Mammary epithelial cell (primary cell): ENCODE measurements at places on chromosomes 5 and 9. TPM values are rescaled to one million over a fixed set of nuclear protein-coding genes. Genes with fewer than 3 reads are reported as not detected.

The SPATA31C1 gene
- polyA plus RNA-seq = not detected

The PCDHAC2 gene
- 5.4 TPM for polyA plus RNA-seq

The FGF1 gene
- polyA plus RNA-seq = 5.0 TPM

The PRDM9 gene
- not detected for polyA plus RNA-seq

The SAXO1 gene
- not detected for polyA plus RNA-seq

The MARCOL gene
- polyA plus RNA-seq = not detected

The RASGEF1C gene
- not detected for polyA plus RNA-seq

The POU5F2 gene
- polyA plus RNA-seq = not detected

The IFNA21 gene
- polyA plus RNA-seq = not detected

The ZNF483 gene
- 0.58 TPM for polyA plus RNA-seq

The S1PR3 gene
- polyA plus RNA-seq = 7.6 TPM

The FBXL7 gene
- polyA plus RNA-seq = 0.01 TPM

The EPB41L4B gene
- polyA plus RNA-seq = 3.3 TPM

The GAPT gene
- not detected for polyA plus RNA-seq

The INSL4 gene
- polyA plus RNA-seq = not detected

The THOC3 gene
- polyA plus RNA-seq = 152 TPM

- DNase-seq = no peak
Observed at GRCh38 chr5:142491679-142492078, 166.9 kb upstream of the SPRY4 start.

DNA sequence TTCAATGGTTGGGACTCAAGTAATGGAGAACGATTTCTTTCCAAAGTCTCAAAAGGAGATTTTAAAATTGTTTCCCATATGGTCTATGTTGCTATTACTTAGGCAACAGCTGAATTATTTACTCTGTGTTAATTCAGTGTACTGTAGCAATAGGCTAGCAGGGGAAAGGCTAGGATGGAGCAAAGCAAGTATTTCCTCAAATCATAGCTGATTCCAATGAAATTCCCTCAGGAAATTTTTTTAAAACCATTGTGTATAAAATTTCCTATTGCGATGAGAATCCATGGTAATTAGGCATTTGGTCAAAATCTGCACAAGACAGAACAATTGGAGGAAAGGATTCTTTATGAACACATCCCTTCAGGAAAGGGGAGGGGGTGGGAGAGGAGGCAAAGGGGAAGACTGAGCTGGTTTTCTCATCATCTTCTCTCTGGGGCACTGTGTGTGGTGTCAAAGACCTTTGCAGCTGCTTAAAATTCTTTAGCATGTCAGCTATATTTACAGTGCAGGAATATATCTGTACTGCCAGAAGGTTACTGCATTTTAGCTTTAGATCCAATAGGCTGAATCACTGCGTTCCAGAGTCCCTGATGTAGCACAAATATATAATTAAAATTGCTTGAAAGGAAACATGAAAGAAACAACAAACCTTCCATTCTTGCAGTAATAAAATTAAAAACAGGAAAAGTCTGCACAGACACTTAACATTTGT lies 95.3 kb downstream of the ZNF608 start:
- DNase-seq = no peak

- DNase-seq = peak; percentile 94
Observed at GRCh38 chr9:109816490-109816889, 36.5 kb downstream of the PALM2AKAP2 start.

GRCh38 chr5:112253478-112254250 lies 165.4 kb downstream of the EPB41L4A start:
- no peak for DNase-seq

DNA sequence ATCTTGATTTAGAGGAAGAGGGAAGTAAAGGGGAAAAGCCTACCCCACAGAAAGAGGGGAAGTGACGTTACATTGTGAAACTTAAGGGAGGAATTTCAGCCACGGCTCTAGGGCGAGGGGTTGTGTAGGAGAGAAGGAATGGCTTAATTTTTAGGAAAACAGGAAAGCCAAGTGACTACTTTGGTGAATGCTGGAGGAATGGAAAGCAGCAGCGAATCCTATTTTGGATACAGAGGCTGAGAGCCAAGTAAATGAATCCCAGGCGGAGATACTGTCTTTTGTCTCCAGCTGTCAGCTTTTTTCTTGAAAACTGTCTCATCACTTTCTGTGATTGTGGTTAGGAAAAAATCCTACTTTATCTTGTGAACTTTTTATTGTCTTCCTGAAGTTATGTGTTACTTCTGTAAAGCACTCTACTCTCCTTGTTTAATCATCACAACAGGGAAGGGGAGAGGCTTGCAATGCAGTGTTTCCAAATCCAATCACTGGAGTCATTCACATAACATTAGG lies 188.4 kb downstream of the TSSK1B start:
- no peak for DNase-seq

DNA sequence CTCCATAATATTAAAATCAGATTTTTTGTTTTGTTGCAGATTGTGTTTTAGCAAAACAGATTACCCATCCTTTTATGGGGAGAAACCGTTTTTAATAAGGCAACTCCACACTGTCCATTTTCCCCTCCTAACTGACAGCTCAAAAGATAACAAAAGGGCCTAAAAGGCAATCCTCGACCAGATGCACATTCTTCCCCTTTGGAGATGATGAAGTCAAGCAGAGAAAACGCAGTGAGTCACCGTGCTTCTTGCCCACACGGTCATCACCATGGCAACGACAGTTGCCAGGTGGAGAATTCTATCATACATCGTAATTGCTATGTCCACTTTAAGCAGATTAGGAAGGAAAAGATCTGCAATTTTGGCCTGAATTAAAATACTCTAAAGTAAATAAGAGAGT lies 96.4 kb downstream of the DIRAS2 start:
- DNase-seq = peak; percentile 78

- DNase-seq = no peak
Observed at GRCh38 chr9:15553528-15553898, 670 bp downstream of the CCDC171 start.

DNA sequence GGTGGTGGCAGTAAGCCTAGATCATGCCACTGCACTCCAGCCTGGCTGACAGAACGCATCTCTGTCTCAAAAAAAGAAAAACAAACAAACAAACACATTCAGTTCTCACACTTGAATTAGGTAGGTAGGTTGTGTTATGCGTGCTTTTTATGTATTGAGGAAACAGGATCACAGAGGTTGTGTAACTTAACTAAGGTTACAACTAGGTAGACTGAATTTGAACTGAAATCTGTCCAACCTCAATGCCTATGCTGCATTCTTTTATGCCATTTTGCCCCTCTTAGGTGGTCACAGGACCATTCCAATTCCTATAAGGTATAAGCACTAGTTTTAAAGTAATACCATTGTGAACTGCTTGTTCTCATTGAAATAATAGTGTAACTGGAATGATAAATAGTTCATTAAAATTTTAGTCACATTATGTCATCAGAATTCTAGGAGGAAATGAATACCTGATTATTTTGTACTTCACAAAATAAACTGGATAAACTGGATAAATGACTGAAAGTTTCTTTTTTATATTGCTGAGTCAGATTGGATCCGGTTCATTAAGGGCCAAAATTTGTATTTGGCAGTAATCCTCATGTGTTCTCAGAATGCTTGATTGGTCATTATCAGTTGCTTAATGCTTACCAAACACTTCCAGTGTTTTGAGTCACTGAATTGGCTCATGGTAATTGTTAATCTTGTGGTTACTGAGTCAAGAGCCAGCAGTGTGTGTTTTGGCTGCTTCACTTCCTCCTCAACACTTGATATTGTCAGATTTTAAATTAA lies 7.1 kb downstream of the UBAP1 start:
- DNase-seq = peak; percentile 97

DNA sequence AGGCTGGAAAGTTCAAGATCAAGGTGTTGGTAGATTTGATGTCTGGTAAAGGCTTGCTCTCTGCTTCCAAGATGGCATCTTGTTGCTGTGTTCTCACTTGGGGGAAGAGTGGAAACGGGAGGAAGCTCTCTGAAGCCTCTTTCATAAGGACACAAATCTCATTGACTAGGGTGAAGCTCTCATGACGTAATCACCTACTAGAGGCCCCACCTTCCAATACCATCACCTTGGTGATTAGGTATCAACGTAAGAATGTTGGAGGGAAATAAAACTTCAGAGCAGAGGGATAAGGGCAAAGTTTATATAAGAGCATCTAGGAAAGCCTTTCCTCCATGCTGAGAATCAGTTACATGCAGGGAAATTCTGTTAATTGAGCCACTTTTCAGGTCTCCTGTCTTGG lies 15.4 kb upstream of the KLF9 start:
- no peak for DNase-seq

DNA sequence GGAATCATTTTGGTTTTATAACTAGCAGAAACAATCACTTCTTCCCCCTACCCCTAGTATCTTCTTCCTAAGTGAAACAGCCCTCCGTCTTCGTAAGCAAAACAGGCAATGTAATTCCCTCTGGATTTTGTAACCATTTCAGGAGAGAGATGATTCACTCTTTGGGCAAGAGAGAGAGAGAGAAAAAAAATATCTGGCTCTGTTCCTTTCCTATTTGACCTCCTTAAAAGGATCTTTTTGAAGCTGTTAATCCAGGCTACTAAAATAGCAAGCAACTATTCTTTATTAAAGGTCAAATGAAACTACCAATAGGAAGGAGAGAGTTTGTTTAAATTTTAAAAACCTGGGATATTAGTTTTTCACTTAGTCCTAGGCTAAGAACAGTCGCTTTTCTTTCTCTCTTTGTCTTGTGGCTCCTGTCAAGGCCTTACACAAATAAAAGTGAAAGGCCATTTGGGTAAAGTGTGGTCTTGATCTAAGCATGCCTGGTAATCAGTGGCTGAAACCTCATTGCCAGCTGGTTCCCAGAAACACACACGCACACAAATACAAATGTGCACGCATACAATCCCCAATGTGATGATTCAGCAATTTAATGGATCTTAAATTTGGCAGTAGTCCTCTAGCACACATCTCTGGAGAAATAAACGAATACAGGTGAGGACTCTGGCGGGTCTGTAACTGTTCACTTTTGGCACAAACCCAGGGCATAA lies 70.2 kb downstream of the PRUNE2 start:
- no peak for DNase-seq

DNA sequence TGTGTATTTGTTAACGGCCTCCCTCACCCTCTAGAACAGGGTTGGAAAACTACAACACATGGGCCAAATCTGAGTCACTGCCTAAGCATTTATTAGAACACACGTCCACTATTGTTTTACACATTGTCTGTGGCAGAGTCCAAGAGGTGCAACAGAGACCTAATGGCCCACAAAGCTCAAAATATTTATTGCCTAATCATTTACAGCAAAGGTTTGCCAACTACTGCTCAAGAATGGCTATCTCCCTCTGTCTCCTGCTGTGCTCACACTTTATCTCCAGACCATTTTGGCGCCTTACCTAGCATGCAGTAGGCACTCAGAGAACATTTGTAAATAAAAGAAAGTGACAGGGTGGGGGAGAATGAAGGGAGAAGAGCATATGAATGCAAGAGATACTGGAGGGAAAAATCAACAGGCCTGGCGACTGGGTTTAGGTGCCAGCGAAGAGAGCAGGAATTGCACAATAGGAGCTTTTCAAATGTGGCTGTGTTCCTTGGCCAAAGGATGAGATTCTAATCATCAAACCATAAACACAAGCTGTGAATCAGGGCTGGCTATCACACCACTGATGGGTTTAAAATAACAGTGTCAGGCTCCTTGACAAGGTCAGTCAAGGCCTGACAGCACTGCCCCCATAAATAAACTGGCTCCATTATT lies 80.3 kb downstream of the EPB41L4A start:
- peak; percentile 73 for DNase-seq

- no peak for DNase-seq
Observed at GRCh38 chr5:134920848-134921575, 16.1 kb downstream of the PCBD2 start.

DNA sequence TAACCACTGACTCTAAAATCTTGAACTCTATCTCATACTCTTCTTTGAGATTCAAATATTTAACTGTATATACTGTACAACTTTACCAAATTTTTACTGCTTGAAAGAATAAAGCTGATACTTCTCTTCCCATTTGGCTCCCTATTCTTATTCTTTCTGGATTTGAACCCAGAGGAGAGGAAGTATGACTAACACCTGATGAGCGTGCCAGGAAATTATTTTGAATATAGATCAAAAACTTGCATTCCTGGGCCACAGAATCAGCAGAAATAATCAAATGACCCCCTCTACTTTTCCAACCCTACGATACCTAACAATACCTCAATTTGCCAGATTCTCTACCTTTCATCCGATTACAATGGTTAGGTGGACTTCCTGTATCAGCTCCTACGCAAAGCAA lies 285.8 kb downstream of the ISL1 start:
- no peak for DNase-seq

- DNase-seq = peak; percentile 67
Observed at GRCh38 chr5:157994906-157995519, 136.1 kb upstream of the CLINT1 start.

DNA sequence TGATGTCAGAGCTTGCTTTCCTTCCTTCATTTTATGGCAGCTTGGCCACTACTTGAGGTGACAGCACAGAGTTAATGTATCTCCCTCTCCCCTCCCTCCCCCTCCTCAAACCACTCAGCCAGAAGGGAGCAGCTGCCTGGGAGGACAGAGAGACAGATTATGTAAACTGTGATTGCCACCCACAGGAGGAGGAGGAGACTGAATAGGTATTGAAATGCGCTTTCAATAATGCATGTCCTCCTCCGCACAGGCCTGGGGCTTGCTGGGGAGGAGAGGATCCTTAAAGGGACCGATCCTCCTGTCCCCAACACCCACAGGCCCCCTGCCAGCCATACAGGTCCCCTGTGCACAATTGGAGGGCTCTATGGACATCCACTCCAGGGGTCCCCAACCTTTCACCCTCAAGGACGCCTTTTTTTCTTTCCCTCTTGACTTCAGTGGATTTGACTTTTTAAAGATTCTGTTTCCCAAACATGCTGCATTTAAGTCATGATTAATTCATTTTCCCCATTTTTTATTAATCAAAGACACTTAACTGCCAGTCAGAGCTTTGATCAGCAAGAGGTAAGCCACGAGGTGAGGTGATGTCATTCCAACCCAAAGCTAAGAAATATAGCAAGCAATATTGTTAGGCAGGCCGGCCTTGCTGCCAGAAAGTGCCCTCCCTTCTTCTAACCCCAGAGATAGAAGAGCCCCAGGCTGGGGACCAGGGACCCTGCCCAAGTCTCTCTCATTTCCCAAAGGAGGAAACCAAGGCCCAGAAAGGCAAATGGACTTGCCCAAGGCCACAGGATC lies 47.5 kb upstream of the CPLX2 start:
- DNase-seq = no peak

- peak; percentile 88 for DNase-seq
Observed at GRCh38 chr9:27427272-27427643, 96.8 kb upstream of the IFNK start.

GRCh38 chr5:107704681-107705401 lies 34.1 kb upstream of the EFNA5 start:
- DNase-seq = no peak
